ENCODE measurements at places on chromosomes 5 and 9.

- DNase-seq: no peak
These were observed 61.6 kb downstream of the CDH6 start for GRCh38 chr5:31255041-31255440.

GRCh38 chr5:14440582-14441431 is 140.8 kb upstream of the OTULINL start:
- no peak for DNase-seq

- no peak for DNase-seq
These were observed 644 bp downstream of the NIM1K start for GRCh38 chr5:43192558-43193180.

DNA sequence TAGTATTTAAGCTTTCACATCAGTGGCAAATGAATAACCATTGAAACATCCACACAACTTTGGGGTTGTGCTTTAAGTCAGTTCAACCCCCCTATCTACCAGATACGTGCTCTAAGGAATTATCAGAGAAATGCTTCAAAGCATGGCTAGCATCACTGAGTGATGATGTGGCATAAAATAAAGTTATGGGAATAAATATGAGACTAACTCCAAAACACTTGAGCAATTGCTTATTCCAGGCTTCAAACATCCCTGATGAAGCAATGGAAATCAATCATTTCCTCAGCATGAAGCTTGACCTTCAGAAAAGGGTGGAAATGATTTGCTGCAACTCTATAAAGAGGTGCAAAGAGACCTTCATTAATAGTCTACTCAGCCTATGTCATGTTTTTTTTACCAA is 292.0 kb upstream of the SMC2 start:
- no peak for DNase-seq

GRCh38 chr5:123262216-123262823 is 160.9 kb downstream of the CEP120 start:
- DNase-seq: no peak

GRCh38 chr9:14270358-14271092 is 43.4 kb downstream of the NFIB start:
- no peak for DNase-seq

DNA sequence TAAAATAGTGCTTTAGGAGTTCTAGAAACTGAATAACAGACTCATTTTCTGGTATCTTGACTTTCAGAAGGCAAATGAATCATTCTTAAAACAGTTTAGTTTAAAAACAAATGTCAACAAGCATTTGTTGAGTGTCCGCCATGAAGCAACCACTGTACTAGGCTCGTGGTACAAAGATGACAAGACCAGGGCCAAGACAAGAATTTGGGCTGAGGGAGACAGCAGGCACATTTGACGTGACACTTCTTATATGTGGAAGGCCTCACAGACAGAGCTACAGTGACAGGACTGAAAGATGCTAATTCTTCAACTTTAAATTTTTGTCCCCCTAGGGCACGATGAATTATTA is 14.4 kb upstream of the ZNF131 start:
- DNase-seq: no peak

DNA sequence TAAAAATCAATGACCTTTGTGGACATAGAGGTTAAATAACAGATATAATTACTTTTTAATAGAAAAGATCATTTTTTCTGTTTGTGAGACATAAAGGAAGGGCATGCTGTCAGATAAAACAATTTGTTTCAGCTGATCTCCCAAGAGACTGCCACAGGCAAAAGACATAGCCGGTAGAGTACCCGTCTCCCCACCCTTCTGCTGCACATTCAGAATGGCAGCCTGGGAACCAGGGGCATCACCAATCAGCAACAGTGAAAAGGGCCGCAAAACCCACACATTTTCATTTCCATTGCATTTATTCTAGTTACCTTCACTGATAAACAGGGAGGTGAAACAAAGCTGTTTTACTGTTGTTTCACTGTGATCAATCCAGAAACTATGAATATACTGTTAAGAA is 357.7 kb downstream of the ARRDC3 start:
- no peak for DNase-seq

Measured in GM18507 (cell line).